ENCODE measurements at places on chromosomes 3 and 15.

- no peak for DNase-seq
Observed at GRCh38 chr3:20125897-20126296, 60.1 kb downstream of the SGO1 start.

DNA sequence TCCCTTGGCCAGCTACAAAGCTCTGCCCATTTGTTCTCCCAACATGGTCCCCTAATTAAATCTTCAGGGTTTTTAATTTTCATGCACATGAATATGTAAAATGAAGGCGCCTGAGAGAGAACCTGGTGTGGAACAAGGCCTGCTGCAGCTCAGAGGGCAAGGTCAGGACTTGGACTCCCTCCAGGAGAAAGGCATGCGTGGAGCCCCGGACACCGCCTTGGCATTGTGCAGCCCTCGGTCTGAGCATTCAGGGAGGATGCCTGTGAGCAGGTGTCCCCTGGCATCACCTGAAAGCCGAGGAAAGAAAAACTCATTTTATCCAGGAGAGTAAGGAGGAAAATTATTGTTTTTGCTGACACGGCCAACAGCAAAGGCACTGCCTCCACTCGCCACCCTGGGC lies 33.8 kb upstream of the EPHB1 start:
- no peak for DNase-seq

GRCh38 chr3:71784201-71784913 lies 591 bp downstream of the PROK2 start:
- DNase-seq, result no peak

- no peak for DNase-seq
Observed at GRCh38 chr3:146217324-146217723, 33.6 kb downstream of the PLSCR4 start.

DNA sequence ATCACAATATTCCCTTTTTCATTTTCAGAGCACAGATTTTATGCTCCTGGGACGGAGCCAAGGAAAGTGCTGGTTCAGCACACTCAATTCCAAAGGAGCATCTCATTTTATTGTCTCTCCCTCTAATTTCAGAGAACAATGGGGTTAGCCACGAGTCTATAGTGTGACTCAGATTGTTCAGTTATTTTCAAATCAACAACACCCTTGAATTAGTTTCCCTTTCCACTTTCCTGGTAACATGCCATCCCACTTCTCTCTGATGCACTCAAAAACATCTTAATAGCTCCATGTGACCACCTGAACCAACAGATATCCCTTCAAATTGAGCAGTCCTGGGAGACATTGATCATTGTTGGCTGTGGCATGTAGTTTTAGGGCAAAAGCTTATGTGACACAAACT lies 389.7 kb upstream of the MDFIC2 start:
- no peak for DNase-seq

GRCh38 chr3:10437272-10437994 lies 68.0 kb downstream of the ATP2B2 start:
- no peak for DNase-seq

- no peak for DNase-seq
Observed at GRCh38 chr3:65210026-65210814, 522.4 kb upstream of the ADAMTS9 start.

GRCh38 chr3:186213946-186214345 lies 105.1 kb upstream of the ETV5 start:
- DNase-seq, result no peak

DNA sequence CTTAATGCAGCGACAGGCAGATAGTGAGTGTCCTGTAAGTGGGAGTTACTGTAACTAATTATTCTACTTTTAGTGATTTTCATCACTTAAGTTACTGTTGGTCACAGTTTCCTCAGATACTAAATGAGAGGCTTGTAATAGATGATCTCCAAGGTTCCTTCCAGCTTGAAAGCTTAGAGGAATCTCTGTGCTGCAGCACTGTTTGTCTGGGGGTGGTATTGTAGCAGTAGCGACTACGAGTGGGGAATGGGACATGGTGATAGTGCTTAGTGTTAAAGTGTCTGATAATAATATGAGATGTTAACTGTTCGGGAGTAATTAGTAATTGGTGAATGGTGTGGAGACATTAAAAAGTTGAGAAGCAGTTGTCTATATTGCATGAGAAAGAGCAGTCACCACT lies 12.4 kb downstream of the PPP4R2 start:
- DNase-seq, result no peak

DNA sequence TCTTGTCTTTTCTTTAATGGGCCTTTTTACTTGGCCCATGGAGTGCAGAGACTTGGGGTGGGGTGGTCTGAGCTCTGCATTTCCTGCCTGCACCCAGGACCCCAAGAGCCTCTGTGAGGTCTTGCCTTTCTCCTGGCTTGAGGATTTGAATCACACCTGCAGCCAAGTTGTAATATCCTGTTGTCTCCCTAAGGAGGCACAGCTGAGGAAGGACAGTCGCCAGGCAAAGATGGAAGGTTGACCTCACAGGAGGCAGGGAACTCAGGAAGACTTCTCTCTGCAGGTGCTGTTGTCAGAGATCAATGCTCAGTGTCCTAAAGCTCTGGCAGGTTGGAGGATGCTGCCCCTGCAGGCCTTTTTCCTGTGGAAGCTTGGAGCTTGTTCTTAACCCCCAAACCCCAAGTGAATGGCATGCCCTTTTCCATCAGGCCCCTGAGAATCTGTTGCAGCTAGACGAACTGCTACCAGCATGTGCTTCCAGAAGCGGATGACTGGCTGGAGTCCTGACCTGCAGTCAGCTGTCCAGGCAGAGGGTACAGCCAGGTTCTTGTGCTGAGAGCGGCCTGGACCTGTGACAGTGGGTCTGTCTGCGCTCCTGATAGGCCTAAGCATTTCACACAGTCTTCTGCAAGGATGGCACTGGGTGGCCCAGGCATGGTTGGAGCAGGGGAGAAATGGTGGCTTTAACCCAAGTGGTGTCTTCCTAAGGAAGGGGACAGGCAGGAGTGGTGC lies 120.0 kb downstream of the EEFSEC start:
- no peak for DNase-seq

- no peak for DNase-seq
Observed at GRCh38 chr3:124409650-124410275, 320.5 kb upstream of the UMPS start.

- no peak for DNase-seq
Observed at GRCh38 chr3:143875546-143875945, 27.3 kb upstream of the SLC9A9 start.

DNA sequence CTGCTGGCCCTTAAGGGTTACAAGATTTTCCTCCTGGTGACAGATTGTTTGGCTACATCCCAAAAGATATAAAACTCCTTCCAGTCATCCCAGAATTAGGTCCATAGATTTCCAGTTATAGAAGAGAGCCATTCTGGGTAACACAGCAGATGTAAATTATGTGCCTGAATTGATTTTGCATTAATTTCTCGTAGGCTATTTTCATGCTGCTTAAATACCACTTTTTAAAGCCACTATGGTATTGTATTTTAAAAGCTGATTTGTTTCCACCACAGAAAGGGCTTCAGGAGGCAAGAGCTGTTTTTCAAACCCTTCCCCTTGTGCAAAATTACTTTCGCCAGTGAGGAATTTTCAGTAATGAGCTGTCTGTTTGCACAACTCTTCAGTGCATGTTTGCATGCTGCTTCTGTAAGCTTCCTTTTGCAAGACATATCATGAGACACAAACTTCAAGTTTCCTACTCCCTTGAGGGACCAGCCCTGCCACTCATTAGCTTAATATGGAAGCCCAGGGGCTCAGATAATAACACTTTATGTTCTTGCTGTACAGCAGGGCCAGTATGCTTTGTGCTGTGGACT lies 105.4 kb upstream of the TNIK start:
- no peak for DNase-seq

GRCh38 chr15:88590759-88591158 lies 30.4 kb upstream of the AEN start:
- DNase-seq, result no peak

- DNase-seq, result peak; percentile 82
Observed at GRCh38 chr15:42084465-42085235, 9.7 kb downstream of the PLA2G4D start.

GRCh38 chr15:34603095-34603494 lies 19.6 kb upstream of the GOLGA8B start:
- no peak for DNase-seq

GRCh38 chr3:73548436-73548835 lies 76.3 kb downstream of the PDZRN3 start:
- no peak for DNase-seq

- no peak for DNase-seq
Observed at GRCh38 chr3:188241072-188241471, 87.1 kb downstream of the LPP start.

DNA sequence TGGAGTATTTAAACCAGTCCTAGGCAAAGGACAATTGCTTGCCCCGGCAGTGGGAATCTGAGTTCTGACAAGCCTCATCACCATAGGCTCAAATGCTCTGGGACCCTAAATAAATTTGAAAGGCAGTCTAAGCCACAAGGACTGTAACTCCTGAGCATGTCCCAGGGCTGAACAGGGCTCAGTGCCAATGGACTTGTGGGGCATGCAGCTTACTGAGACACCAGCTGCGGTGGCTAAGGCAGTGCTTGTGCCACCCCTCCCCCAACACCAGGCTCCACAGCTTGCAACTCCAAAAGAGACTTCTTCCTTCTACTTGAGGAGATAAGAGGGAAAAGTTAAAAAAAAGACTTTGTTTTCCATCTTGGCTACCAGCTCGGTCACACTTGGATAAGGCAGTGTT lies 289.7 kb upstream of the DCBLD2 start:
- no peak for DNase-seq

GRCh38 chr3:180683816-180684215 lies 4.5 kb upstream of the CCDC39 start:
- no peak for DNase-seq

- no peak for DNase-seq
Observed at GRCh38 chr3:48245136-48245535, 4.2 kb downstream of the ZNF589 start.

GRCh38 chr15:76056931-76057330 lies 2.9 kb upstream of the TMEM266 start:
- DNase-seq, result no peak

DNA sequence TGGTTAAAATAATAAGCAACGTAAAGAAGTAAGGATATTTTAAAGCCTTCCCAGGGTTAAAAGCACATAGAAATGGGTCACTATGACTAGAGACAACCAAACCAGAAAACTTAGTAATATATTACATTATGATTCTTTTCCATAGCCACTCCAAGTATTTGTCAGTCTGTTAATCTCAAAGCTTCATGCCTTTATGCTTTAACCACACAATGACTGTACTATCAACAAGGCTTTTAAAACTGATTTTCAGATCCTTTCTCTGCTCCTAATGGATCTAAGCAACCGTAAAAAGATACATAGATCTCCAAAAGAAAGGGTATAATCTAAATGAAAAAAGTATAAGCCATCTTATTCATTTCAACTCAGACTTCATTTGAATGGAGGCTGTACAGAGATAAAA lies 14.4 kb downstream of the SECISBP2L start:
- DNase-seq, result no peak

- DNase-seq, result no peak
Observed at GRCh38 chr3:126683069-126683468, 21.0 kb upstream of the CHCHD6 start.

GRCh38 chr3:194739498-194740284 lies 54.0 kb downstream of the FAM43A start:
- no peak for DNase-seq

GRCh38 chr3:41075975-41076374 lies 123.3 kb upstream of the CTNNB1 start:
- DNase-seq, result peak; percentile 62

DNA sequence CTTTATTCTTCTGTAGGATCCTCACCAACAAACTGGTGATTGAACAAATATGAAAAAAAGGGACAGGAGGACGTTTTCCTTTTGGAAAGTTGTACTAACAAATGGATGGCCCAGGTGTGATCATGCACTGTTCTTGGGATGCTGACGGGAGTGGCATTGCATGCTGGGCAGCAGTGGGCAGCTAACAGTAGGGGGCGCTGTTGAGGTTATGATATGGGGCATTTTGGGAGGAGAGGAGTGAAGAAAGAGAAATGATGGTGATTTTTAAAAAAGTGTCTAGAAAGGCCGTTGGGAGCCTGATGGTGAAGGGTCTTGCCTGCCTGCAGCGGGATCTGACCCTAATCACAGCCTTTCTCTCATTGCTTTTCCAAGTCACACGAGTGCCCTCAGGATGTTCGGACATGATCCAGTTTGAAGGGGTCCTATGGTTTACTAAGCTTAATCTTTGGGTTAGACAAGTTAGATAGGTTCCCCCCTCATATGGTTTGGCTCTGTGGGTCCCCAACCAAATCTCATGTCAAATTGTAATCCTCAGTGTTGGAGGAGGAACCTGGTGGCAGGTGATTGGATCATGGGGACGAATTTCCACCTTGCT lies 46.2 kb upstream of the PRTG start:
- DNase-seq, result peak; percentile 46

GRCh38 chr15:51888593-51889195 lies 59.2 kb downstream of the TMOD3 start:
- DNase-seq, result no peak

- DNase-seq, result peak; percentile 31
Observed at GRCh38 chr15:62067448-62068044, 769 bp downstream of the C2CD4A start.

- DNase-seq, result no peak
Observed at GRCh38 chr3:182370949-182371348, 422.4 kb upstream of the ATP11B start.

DNA sequence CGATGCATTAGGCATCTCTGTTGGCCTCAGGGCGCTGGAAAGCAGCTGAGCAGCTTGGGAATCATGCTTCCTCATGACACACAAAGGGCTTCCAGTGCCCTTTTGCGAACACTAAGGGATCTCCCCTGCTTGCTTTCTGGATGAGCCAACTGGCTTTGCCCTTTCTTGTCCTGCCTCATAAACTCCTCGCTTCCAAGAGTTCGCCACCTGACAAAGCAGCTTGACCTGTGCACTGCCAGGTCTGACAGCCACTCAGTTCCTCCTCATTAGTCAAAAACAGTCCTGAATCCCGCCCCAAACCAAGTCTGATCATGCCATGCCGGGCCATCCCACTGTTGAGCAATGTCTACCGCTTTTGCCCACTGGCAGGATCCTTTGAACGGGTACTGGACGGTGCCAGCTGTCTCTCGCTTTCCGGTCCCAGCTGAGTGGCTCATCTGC lies 265.4 kb upstream of the LYSMD4 start:
- no peak for DNase-seq

DNA sequence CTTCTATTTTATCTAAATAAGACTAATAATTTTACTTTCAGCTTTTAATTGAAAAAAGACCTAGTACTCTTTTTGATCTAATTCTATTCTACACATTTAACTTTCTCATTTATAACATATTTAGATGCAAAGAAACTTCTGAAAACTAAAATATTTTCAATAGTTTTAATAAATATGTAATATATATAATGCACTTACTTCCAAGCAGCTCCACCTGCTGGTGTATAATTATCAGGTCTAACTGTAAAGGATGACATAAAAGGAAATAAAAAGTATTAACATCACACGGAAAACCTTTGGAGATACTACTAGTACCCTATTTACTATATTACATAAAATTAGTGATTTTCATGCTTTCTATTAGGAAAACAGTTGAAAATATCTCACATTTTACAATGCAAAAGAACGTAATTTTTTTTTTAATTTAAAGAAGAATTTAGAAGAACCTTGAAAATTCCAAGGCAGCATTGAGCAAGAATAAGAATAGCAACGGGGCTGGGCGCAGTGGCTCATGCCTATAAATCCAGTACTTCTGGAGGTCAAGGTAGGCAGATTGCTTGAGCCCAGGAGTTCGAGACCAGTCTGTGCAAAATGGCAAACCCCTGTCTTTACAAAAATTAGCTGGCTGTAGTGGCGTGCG lies 10.2 kb downstream of the PLSCR5 start:
- no peak for DNase-seq
